ENCODE measurements at places on chromosomes 13 and 19.

DNA sequence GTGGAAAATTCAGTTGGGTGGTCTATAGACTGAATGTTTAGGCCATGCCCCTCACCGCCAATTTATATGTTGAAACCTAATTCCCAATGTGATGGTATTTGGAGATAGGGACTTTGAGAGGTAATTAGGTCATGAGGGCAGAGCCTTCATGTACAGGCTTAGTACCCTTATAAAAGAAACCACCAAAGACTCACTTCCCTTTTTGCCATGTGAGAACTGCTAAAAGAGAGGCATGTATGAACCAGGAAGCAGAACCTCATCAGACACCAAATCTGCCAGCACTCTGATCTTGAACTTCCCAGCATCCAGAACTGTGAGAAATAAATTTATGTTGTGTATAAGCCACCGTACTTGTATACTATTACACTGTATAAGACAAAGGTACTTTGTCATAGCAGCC, 40.6 kb downstream of the UQCRFS1 start:
- no peak for DNase-seq

GRCh38 chr19:33377586-33378475, 4.3 kb downstream of the CEBPG start:
- DNase-seq: no peak

GRCh38 chr13:23025864-23026608, 154.7 kb upstream of the SGCG start:
- no peak for DNase-seq

DNA sequence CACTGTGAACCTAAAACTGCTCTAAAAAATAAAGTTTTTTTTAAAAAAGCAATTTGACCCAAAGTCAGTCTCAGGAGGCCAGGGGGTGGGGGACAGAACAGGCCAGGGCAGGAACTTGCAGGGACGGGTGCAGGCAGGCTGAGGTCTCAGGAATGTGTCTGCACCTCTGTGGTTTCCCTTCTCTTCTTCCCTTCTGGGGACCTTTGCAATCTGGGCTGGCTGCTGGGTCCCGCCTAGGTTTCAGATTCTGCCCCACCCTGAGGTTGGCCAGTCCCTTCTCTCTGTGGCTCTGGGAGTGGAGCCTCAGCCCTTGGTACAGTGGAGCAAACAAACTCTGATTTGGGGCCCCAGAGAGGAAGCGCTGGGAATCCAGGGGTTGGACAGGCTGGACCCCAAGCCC, 5.3 kb upstream of the F2RL3 start:
- no peak for DNase-seq

DNA sequence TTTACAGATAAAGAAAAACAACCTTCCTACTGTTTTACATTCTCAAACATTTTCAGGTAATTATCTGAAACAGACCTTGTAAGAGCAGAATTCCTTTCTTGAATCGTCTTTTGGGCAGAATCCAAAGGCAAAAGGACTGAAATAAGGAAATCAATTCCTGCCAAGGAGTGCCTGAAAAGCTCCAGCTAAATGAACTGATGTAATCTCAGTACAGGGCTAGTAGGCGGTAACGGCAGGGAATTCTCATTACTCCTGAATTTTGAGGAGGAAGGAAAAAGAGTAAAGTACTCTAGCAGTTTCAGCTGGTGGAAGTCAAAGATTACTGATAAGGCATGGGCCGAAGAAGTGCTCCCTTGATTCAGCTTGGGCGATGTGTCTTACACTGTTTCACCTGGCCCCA, 168.4 kb downstream of the PCDH9 start:
- DNase-seq: no peak

DNA sequence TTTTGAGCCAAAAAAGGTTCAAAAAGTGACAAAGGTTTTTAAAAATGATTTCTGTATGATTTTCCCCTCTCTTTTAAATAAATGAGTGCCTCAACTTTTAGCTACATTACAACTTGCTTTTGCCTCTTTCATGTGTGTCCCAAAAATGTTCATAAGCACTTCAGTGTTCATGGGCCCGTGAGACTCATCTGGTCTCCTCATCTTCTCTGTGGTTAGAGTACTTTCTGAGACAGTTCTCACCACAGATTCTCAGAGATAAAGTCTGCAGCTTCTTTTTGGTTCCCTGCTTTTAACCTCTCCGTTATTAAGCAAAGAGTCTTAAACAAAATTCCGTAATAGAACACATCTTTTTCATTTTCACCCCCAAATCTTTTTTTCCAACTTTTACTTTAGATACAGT, 156.9 kb downstream of the DLEU7 start:
- DNase-seq: no peak

DNA sequence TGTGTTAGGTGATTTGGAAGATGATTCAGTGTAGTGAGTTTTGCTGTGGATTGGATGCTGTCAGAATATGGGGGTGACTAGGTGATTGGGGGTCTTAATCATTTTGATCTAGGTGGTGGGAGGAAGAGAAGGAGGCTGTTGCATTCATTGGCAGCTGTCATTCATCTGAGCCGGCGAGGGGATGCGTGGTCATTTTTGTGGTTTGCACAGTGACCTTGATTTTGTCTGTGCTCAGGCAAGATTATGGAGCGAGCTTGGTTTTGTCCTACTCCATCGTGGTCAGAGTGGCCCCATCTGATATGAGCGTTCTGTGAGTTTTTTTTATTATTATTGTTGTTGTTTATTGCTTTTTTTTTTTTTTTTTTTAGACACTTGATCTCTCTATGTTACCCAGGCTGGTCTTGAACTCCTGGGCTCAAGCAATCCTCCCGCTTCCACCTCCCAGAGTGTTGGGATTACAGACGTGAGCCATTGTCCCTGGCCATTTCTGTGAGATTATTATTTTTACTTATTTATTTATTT, 42.0 kb downstream of the SPTBN4 start:
- DNase-seq: no peak

DNA sequence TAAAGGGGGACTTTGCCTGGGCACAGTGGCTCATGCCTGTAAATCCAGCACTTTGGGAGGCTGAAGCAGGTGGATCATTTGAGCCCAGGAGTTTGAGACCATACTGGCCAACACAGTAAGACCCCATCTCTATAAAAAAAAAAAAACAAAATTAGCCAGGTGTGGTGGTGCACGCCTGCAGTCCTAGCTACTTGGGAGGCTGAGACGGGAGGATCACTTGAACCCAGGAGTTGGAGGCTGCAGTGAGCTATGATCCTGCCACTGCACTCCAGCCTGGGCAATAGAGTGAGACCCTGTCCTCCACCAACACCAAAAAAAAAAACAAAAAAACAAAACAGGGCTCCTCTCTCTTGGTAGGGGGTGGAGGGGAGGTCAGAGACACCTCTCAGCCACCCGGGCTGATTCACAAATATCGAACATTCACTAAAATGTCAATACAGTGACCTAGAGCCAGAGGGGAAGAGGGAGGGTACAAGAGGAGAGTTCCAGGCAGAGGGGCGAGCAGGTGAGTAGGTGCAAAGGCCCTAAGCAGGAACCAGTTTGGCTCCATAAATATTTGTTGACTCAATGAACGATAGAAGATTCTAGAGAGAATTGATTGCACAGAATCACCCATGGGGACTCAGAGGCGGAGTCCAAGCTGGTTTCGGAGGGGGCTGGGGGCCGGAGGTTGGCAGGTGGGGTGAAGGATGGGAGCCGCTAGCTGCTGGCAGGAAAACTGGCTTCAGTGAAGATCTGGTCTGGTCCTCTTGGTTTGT, 1.0 kb upstream of the CREB3L3 start:
- no peak for DNase-seq

DNA sequence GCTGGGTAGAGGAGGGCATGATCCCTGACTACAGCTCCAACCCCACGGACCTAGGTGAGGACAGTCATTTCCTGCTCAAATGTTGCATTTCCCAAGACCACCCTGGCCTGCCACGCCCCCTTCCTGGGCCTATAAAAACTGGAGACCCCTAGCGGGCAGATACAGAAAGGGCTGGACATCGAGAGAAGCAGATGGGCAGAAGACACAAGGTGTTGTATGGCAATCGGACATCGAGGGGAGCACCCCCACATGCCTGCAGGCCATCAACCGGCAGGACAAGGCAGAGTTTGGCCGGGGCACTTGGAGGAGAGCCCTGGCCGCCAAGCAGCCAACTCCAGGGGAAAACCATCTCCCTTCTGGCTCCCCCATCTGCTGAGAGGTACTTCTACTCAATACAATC, 746.4 kb downstream of the PCDH9 start:
- no peak for DNase-seq

GRCh38 chr19:45591004-45591637, 6.5 kb upstream of the OPA3 start:
- DNase-seq: no peak

DNA sequence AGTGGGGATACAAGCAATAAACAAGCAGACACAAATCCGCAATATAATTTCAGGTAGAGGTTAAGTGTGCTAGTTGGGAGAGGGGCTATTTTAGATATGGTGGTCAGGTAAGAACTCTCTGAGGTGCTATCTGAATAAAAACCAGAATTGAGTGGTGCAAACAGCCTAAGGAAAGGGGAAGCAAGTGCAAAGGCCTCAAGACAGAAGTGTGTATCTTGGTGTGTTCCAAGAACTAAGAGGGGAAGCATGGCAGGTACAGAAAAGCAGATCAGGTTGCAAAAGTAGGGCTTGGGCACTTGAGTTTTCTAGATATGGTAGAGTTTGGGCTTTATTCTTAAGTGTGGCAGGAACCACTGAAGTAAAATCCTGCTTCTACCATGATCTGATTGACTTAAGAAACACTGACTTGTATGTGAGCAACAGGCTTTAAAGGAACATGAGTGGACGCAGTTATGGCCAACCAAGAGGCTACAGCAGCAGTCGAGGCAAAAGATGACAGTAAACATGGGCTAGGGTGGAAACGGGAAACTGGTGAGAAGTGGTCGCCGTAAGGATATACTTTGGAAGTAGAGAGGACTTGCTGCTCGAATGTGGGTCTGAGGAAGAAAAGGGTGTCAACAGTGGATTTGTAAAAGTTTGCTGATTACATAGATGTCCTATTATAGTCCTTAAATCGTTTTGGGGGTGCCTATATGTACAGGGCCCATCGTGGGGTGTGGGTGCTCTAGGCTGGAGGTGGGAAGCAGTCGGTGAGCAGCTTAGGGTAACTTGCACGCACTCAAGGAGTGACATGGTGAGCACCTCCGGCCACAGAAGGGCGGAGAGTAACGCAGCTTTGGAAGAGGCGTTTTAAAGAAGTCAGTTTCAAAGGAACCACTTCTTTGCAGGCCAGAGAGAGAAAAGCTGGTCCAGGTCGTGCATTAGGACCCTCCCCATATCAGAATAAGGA, 677 bp downstream of the TGDS start:
- DNase-seq: no peak

DNA sequence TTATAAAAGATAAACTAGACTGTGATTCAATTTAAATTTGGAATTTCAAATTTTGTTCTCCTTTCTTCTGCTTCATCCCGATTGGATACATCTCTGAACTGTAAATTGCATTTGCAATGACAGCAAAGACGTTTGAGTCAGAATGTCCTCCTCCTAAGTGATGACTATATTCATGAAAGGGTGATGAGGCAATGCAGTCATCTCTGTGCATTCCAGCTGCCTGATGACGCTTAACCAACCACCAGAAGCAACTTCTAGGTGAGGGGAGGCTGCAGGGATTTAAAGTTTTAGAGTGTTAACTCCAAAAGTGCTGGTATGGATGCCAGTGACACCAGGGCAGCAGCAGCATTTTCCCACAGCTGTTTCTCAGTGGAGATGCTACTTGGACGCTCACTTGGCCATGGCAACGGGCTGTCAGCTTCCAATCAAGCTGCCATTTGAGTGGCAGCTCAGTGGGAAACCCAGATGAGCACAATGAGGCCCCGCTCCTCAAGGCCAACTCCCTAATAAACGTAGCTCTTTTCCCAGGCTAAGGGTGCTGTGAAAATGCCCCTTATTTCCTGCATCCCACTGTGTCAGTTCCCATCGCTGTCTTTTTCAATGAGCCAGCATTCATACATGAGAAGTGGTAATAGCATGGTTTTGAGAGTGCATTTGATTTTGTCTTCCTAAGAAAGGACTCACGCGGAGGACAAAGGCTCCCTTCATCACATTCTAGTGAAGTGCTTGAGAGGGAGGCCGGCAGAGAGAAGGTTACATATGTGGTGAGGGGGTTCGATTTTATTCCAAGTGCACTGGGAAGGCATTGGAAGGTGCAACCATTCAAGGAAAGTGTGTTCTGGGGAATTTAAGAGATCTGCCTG, 45.2 kb upstream of the AMER2 start:
- DNase-seq: no peak

GRCh38 chr13:104737713-104738112, 1671.5 kb upstream of the SLC10A2 start:
- no peak for DNase-seq

- no peak for DNase-seq
Measured at GRCh38 chr19:54461613-54462012, 2.0 kb downstream of the LENG9 start.

Data from stimulated activated CD8-positive, alpha-beta memory T cell treated with anti-CD3 and anti-CD28 coated beads, Interleukin-4, amount 100 ng/mL, for 1 hour (primary cell).